Ecto neural progenitor cell (in vitro differentiated cells): ENCODE measurements at places on chromosomes 1 and 21.

- DNase-seq = no peak
Measured at GRCh38 chr1:246254854-246255253, 252.2 kb downstream of the SMYD3 start.

GRCh38 chr1:22333516-22334121 is 118.0 kb upstream of the ZBTB40 start:
- no peak for DNase-seq

DNA sequence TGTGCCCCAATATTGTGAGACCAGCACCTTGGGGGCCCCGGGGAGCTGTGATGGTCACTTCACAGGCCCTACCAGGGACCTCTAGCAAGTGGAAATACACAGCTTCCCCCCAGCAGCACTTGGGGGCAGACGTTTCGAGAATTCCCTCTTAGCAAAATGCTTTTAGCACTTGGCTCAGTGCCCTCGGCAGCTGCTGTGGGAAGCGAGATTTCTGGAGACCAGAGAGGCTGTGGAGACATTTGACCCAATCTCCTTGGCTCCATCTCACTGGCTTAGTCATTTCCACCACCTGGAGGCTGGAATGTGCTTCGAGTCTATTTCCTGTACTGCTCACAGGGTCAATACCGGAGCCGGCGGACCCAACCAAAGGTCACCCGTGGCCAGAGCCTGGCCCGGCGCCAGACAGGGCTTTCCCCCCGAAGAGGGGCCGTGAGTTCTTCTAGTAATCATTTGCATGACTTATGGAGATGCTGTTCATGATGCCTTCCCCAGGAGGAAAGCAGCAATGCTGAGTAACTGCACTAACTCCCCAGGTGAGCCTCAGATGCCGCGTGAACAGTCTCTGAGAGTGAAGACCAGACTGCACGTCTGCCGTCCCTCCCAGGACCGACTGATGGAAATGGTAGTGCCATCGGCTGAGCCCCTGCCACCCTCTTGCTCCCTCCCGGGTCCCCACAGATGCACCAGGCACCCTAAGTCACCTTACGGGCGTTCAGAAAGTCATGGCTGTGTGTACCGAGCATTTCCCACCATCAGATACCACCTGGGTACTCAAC is 4.4 kb upstream of the C2CD2 start:
- no peak for DNase-seq

GRCh38 chr21:41555057-41555456 is 47.1 kb upstream of the TMPRSS2 start:
- DNase-seq = no peak

GRCh38 chr1:156075162-156075561 is 7.1 kb downstream of the MEX3A start:
- no peak for DNase-seq

DNA sequence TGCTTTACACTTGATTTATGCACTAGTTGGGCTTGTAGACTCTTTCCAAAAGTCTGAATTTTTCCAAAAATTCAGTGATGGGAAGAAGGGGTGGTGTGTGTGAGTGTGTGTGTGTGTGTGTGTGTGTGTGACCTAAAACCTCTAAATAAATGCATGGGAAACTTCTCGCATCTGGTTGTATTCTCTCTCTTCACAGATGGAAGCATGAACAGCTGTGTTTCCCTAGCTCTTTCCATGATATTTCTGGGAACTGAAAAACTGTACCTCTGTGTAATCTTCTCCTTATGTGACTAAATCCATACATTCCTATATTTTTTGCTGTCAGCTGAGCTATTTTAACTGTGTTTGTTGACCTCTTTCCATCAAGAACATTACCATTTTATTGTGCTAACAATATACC is 26.2 kb upstream of the CYYR1 start:
- DNase-seq = no peak
